ENCODE measurements at places on chromosomes 7 and 10. TPM values are rescaled to one million over a fixed set of nuclear protein-coding genes. Genes with fewer than 3 reads are reported as not detected.
A peak's percentile ranks its signal among the peaks of the same experiment; 100 is the strongest.

Gene UCMA
- not detected for total RNA-seq

Gene HOXA3
- 20.8 TPM for total RNA-seq

Gene SMC3
- 33.1 TPM for total RNA-seq

DNA sequence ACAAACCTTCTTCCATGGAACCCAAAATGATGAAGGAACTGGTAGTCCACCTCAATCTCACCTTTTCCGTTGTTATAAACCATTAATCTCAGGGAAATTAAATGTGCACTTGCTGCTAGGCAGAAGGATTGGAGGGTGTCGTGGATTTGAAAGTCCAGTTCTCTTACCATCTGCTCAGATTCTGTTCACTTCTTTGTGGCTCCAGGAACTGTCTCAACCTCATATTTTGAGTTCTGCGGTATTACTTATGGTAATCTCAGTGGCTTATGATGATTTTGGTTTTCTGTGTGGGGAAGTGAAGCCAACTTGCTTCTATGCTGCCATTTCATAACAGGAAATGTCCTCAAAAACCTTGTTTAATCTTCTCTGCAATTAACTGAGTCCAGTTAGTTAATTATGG, 136.4 kb downstream of the CDC14C start:
- DNase-seq = no peak

- no peak for DNase-seq
Measured at GRCh38 chr7:77895905-77896304, 97.3 kb downstream of the PHTF2 start.

DNA sequence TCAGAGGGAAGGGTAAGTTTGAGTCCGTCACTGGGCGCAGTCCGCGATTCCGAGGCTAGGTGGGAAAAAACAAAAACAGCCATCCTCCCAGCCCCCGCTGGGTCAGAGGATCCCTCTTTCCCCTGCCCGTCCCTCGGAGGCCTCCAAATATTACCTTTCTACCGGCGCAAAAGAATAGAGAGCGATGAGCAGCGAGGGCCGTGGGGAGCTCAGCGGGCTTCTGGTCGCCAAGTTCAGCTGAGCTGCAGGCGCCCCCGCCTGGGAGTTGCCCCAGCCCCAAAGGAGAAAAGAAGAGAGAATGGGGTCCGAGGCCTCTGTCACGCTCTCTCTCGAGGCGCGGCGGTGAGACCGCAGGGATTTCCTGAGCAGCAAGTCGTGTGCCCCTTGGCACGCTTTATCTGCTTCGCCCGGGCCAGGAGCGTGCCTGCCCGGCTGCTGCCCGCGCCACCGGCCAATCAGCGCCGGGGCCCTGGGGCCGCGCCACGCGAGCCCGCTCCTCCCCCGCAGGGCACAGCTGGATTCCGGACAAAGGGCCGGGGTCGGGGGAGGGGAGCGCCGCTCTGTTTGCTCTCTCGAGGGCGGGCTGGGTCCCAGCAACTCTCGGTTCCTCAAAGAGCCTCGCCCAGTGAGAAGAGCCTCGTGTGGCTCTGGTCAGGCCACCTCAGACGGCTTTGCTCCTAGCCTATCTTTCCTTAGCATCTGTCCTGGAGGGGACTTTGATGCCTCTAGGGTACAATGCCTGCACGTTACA, at the start of gene NEUROG3:
NEUROG3 (minus strand) TSS at position 367 of the 751 bp plus-strand sequence. CDS start 379 bp downstream, outside the sequence.
- peak; percentile 70 for DNase-seq

GRCh38 chr7:129240119-129240820, 15.4 kb downstream of the AHCYL2 start:
- DNase-seq = no peak

Gene WDFY4
- 7.3 TPM for total RNA-seq

Gene HHEX
- total RNA-seq = 22.7 TPM

Gene EGR2
- 23.0 TPM for total RNA-seq

DNA sequence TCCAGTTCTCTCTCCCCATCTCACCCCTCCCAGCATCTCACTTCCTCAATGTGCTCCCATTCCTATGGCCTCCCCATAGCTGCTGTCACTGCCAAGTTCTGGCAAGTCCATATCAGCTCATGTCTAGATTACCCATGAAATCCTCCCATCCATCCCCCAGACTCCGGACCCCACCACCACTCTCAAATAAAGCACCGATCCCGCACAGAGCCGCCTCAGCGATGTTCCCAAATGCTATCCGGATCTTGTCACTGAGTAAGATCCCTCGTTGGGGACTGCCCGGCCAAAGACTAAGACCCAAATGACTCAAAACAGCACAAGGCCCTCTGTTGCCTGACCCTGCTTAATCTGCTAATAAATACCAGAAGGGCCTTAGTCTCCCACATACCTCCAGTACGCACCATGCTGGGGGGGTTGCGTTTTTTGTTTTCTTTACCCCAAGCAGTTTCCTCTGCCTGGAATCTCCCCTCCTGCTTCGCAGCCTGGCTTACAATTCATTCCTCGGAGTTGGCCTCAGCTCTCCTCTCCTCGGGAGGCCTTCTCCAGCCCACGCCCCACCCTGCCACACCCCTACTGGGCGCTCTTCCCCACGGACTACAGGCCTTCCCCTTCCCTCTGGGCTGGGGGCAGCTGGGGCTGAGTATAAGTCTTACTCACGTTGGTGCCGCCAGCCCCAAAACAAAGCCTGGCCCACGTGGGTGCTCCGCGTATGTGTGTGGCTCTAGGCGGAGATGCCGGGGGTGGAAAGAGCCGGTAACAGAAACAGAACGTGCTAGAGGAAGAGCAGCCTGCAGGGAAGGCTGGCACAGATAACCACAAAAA, 1.8 kb upstream of the DUSP5 start:
- DNase-seq = peak; percentile 78

GRCh38 chr10:84825330-84825729, 496.9 kb downstream of the CCSER2 start:
- no peak for DNase-seq

GRCh38 chr10:120022357-120022756, 129.8 kb downstream of the SEC23IP start:
- DNase-seq = no peak

DNA sequence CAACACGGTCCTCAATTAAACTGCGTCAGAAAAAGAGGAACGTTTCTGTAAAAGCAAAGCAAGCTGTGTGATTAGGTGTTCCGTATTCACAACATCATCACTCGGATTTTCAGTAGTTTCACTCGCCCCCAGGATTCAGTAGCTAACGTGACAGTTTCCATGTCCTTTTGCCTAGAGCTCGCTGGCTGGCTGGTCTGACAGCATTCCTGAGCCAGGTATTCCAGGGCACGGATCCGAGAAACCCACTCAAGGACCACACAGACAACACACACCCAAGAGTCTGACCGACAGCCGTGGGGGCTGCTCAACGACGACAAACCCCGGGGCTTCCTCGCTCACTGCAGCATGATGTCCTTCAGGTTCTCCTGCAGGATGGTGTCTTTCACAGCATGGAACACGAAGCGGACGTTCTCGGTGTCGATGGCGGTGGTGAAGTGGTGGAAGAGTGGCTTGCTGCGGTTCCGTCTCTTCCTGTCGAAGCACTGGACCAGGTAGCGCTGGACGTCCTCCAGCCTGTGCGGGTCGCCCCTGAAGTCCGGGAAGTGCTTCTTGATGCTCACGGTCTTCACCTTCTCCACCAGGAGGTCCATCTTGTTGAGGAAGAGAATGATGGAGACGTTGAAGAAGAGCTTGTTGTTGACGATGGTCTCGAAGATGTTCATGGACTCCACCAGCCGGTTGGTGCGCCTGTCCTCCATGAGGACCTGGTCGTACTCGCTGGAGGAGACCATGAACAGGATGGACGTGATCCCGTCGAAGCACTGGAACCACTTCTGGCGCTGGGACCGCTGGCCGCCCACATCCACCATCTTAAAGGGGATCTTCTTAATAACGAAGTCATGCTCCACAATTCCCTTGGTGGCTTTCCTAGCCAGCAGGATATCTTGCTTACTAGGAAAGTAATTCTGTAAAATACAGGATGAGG, 43.1 kb downstream of the AMZ1 start:
- no peak for DNase-seq

Gene STEAP4
- total RNA-seq = 343 TPM

- DNase-seq = no peak
Measured at GRCh38 chr10:4474829-4475228, 351.2 kb upstream of the AKR1E2 start.

DNA sequence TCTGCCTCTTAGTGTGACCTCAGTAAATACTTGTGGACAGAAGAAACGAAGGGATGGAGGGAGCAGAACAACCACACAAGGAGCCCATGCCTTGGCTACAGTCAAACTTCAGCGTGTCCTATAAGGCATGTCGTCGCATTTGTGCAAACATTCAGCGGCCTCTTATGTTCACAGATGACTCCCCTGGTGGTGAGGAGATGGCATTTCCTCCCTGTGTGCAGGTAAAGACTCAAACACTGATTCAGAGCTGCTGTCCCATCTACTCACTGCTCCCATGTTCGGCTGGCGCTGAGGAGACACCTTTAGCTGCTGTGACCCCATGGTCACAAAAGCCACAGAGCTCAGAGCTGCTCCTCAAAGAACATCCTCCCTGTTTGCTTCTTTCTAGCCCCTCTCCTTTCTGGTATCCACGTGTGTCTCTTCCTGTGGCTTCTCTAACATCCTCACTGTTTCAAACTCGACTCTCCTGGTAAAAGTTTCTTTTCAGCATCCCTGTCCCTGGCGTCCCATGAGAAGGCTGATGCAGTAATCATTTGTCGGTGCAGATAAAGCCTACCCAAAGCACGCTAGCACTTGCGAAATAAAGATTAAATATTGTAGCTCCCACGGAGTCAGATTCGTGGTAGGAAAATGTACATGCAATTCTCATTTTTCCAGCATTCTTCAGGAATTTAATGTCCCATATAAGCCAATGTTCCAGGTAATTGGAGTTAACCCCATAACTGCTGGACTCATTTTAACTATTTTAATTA, 124.9 kb upstream of the NEBL start:
- DNase-seq = no peak

DNA sequence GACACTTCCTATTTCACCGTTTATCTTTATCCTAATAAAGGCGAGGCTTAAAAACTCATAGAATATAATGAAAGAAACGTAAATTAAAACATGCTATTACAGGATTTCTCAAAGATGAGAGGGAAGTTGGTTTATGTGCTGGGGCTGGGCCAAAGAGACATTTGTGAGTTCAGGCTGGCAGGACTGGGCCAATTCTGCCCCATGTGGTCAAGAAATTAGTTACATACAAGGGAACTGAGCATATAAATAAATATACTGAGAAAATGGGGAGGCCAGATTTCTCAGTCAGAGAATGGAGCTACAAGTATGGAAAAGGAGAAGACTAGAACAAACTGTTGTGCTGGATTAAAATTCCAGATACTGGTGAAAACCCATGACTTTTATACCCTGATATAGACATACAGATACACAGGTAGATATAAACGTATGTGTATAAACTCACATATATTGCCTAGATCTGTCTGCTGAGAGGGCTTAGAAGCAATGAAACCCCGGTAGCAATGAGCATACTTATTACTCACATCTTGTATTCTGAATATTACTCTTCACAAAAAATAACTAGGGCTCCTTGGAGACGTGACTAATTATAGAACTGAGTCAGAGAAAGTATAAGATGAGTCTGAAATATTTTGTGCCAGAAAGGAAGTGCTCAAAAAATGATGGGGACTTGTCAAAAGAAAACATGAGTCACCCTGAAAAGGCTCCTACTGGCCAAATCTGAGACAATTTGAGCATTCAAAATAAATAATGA, 155.7 kb upstream of the FGFR2 start:
- no peak for DNase-seq

Gene RFC2
- total RNA-seq = 14.2 TPM

- no peak for DNase-seq
Measured at GRCh38 chr7:19351341-19352304, 206.4 kb upstream of the FERD3L start.

Gene RADIL
- 11.0 TPM for total RNA-seq

Gene PAPOLB
- total RNA-seq = 0.26 TPM

Gene VPS37D
- total RNA-seq = 1.8 TPM

DNA sequence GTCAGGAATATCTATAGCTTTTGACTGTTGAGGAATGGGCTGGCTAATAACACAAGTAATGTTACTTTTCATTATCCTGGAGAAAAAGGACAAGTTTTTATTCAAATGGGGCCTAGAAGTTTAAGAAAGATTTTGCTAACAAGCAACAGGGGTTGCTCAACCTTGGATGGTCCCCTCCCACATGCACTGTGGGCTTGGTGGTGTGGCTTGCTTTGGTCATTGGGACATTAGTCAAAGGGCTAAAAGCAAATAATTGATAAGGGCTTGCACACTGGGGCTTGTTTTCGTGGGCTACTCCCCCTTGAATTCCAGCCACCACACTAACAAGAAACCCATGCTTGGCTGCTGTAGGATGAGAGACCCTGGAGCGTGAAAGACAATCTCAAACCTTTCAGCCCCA, 127.6 kb downstream of the JCAD start:
- no peak for DNase-seq

GRCh38 chr7:28301148-28301641, 111.1 kb upstream of the CREB5 start:
- DNase-seq = no peak

Gene SERPINE1
- total RNA-seq = 693 TPM

DNA sequence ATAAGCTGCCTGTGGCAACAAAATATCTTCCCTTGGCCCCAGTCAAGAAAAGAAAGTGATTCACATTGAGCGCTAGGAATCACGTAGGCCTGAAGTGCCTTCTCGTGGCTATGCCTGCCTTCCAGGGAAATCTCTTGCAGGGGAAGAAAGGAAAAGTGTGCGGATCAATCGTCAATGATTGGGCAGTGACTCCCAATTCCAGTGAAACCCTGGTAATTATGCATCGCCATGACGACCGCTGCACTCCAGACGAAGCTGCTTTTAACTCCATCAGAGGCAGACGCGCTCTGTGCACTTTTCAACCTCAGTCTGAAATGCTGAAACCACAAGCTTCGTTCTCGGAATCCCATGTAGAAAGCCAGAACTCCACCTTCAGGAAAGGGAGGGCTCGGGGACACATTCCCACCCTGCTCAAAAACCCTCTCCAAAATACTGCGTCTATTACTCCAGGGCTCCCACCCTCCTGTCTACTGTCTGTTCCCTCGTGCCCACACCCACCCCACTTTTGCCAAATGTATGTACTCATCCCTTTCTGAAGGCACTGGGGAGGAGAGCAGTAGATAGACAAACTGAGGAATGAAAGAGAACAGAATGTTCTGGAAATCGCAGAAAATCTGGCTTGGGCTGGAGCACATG, 24.2 kb upstream of the PRKAG2 start:
- no peak for DNase-seq

DNA sequence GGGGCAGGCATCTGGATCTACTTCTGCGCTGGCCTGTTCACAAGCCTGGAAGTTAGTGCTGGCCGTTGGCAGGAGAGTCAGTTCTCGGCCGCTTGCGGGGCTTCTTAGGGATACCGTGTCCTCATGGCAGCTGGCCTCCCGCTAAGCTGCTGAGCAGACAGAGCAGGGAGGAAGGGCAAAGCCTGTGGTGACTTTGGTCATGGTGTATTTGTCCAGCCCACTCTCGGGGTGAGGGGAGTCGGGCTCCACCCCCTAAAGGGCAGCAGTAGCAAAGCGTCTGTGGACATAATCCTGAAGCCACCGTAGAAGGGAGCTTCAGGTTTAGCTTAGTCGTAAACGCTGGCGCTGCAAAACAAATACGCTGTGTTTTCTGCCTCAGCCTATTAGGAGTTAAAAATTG, 12.2 kb downstream of the UBE3C start:
- no peak for DNase-seq

GRCh38 chr10:43172645-43173044, 34.4 kb downstream of the CSGALNACT2 start:
- DNase-seq = no peak
